ENCODE measurements at places on chromosomes 3 and 15. TPM values are rescaled to one million over a fixed set of nuclear protein-coding genes. Genes with fewer than 3 reads are reported as not detected.

Gene ZBBX
- total RNA-seq = 6.9 TPM

Gene CHRFAM7A
- 3.2 TPM for total RNA-seq

DNA sequence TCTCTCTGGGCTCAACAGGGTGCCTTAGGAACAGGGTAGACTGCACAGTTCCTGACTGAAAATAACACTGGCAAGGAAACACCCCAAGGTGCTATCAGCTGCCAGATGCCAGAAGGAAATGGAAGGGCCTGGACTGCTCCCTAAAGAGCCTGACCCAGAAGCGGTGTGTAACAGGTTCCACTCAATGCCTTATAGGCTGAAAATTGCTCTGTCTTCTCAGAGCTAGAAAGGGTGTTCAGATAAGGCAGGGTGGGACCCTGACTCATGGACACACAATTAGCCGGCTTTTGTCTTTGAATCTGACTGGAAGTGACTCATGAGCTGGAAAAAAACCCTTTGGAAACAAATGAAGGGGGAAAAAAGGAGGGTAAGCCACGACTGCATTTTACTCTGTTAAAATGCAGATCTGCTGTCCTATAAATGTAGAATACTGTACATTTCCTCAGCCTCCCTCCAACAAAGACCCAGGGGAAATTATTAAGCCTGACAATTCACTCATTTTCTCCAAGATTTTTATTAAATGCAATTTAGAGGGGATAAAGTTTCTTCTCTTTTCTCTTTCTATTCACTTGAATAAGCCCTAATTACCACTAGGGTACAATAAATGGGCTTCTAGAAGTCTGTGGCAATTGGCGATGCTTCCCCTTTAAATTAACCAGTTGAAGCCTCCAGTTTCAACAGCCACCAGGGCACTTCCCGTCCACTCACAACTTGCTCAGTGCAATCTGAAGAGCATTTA is 160.2 kb upstream of the TBL1XR1 start:
- no peaks in the 10 kb centered on the region for H3K27me3 ChIP-seq
- peak overlapping the region; percentile 9 for H3K4me3 ChIP-seq
- DNase-seq = peak; percentile 72
- H3K36me3 ChIP-seq = no peaks in the 10 kb centered on the region

Gene PRICKLE2
- total RNA-seq = 51.3 TPM

- H3K36me3 ChIP-seq = no peaks in the 10 kb centered on the region
- no peak overlapping the region for H3K27ac ChIP-seq
- no peaks in the 10 kb centered on the region for H3K4me1 ChIP-seq
- H3K4me3 ChIP-seq = no peak overlapping the region
- DNase-seq = no peak
Observed at GRCh38 chr3:151880416-151880690, 6.9 kb downstream of the SUCNR1 start.

- no peaks in the 10 kb centered on the region for H3K27me3 ChIP-seq
- no peak overlapping the region for H3K4me3 ChIP-seq
- no peaks in the 10 kb centered on the region for H3K4me1 ChIP-seq
- H3K27ac ChIP-seq = no peak overlapping the region
- no peaks in the 10 kb centered on the region for H3K36me3 ChIP-seq
- no peak for DNase-seq
Observed at GRCh38 chr15:62325597-62325996, 160.5 kb upstream of the C2CD4B start.

- H3K27me3 ChIP-seq = no peaks in the 10 kb centered on the region
- H3K4me3 ChIP-seq = no peak overlapping the region
- H3K27ac ChIP-seq = no peak overlapping the region
- H3K36me3 ChIP-seq = peaks cover 82% of the 10 kb centered on the region
Observed at GRCh38 chr15:25052191-25052999, 97.6 kb downstream of the SNRPN start.

- H3K4me3 ChIP-seq = no peak overlapping the region
- H3K27me3 ChIP-seq = no peaks in the 10 kb centered on the region
- no peak overlapping the region for H3K27ac ChIP-seq
Observed at GRCh38 chr3:114351822-114352145, 58.0 kb downstream of the TIGIT start.

Gene APBA2
- 46.2 TPM for total RNA-seq

- no peaks in the 10 kb centered on the region for H3K4me1 ChIP-seq
- no peak overlapping the region for H3K27ac ChIP-seq
- no peak for DNase-seq
- no peaks in the 10 kb centered on the region for H3K36me3 ChIP-seq
- H3K27me3 ChIP-seq = no peaks in the 10 kb centered on the region
Observed at GRCh38 chr3:94716326-94717018, 653.6 kb downstream of the NSUN3 start.

Gene KBTBD13
- total RNA-seq = not detected

Gene SNURF
- total RNA-seq = 62.9 TPM

Gene EPHA6
- 19.3 TPM for total RNA-seq

- no peak for DNase-seq
- no peaks in the 10 kb centered on the region for H3K27me3 ChIP-seq
- H3K4me1 ChIP-seq = no peaks in the 10 kb centered on the region
- H3K27ac ChIP-seq = no peak overlapping the region
Observed at GRCh38 chr3:29004885-29005599, 275.8 kb upstream of the RBMS3 start.

Gene CPLX3
- 0.20 TPM for total RNA-seq

DNA sequence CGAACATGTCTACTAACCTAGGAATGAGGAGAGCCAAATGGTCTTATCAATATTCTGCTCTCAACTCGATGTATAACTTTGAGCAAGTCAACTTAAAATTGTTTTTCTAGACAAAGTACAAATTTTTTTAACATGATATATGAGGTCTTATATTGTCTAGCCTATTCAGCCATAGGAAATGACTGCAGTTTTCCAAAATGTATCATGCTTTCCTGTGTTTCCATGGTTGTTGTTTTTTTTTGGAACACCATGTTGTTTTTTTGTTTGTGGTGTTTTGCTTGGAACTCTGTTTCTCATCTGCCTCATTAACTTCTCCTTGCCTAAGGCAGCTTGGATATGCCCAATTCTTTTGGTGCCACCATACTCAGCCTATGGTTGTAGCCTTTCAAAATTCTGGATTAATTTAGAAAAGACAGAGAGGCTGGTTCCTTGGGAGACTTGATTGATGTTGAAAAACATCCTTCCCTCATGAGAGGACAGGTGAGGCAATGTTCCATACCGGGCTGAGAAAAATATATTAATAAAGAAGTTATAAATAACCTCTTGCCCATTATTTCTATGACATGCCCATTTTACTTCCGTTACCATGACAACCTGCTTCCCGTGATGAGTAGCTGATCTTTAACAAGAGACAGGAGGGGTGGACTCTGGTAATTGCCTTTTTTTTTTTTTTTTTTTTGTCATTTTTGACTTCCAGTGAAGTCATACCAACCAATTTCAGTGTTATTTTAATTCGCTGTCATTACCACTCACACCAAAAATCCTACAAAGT is 687.9 kb upstream of the GRM7 start:
- H3K27me3 ChIP-seq = no peaks in the 10 kb centered on the region
- H3K27ac ChIP-seq = no peak overlapping the region
- no peaks in the 10 kb centered on the region for H3K4me1 ChIP-seq
- no peaks in the 10 kb centered on the region for H3K36me3 ChIP-seq
- DNase-seq = peak; percentile 28
- no peak overlapping the region for H3K4me3 ChIP-seq

Gene HRH1
- 21.3 TPM for total RNA-seq

Gene ZNF592
- total RNA-seq = 14.1 TPM

Gene DAZL
- not detected for total RNA-seq

DNA sequence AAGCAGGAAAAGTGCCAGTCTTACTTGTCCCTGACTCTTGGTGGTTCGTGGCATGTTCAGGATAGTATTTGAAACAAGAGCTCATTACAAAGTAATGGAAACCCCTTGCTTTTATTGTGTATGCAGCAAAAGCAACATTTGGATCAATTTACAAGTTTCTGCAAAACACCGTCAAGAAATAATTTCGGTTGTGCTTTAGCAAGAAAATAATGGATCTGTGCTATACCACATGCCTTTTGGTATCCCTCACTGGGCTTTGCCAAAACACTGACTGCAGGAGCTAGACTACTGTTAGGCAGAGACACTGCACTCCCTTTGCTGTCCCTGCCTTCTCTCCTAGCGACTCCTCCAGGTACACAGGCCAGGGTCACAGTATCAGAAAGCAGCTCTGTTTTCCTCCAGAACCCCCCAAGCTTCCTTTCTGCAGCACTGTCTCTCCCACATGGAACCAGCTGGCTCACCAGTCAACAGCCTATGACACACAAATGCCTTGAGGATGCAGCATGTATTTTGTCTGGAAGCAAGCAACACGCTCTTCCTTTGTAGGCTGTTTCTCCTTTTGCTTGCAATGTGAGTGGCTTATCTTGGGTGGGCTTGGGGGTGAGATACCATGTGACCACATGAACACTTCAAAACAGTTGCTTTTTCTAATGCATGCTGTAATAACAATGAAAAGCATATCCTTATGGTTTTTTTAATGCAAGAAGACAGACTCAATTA is 111.4 kb downstream of the PGPEP1L start:
- no peak for DNase-seq
- no peak overlapping the region for H3K27ac ChIP-seq
- H3K36me3 ChIP-seq = peaks cover 5% of the 10 kb centered on the region
- H3K27me3 ChIP-seq = no peaks in the 10 kb centered on the region

- H3K36me3 ChIP-seq = no peaks in the 10 kb centered on the region
- no peak overlapping the region for H3K27ac ChIP-seq
- no peak for DNase-seq
Observed at GRCh38 chr3:197038679-197039462, 9.3 kb upstream of the MELTF start.

DNA sequence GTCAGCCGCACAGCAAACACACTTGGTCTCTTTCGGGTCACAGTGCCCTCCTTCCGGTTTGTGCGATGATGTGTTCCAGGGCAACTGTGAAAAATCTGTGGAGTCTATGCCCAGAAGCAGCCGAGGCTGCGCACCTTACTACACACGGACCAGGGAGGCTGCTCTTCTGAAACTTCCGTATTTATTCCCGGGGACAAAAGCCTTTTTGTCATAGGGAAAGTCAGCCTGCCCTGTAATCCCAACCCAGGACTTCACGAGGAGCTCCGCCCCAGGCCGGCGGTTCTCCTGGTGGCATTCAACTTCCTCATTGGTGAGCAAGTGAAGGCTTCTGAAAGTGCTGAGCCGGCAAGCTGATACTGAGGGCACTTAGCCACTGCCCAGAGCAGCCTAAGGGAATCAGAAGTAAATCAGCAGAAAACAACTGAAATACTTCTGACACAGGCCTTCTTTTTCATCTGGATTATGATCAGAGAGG is 126.5 kb downstream of the FMN1 start:
- H3K27ac ChIP-seq = no peak overlapping the region
- no peaks in the 10 kb centered on the region for H3K27me3 ChIP-seq
- H3K4me3 ChIP-seq = no peak overlapping the region
- H3K4me1 ChIP-seq = peaks cover 10% of the 10 kb centered on the region

DNA sequence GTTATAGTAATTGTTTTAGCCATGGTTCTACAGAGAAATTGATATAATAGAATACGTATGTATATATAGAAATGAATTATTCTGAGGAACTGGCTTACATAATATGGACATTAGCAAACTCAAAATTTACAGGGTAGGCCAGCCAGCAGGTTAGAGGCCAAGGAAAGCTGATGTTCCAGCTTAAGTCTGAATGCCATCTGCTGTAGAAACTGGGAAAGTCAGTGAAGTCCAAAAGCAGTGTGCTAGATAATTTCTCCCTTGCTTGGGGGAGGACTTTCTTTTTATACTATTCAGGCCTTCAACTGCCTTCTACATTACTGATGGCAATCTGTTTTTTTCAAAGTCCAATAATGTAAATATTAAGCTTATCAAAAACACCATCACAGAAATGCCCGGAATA is 1174.7 kb downstream of the ZPLD1 start:
- no peak overlapping the region for H3K4me3 ChIP-seq
- DNase-seq = no peak
- no peak overlapping the region for H3K27ac ChIP-seq
- H3K4me1 ChIP-seq = no peaks in the 10 kb centered on the region
- H3K36me3 ChIP-seq = no peaks in the 10 kb centered on the region
- no peaks in the 10 kb centered on the region for H3K27me3 ChIP-seq

DNA sequence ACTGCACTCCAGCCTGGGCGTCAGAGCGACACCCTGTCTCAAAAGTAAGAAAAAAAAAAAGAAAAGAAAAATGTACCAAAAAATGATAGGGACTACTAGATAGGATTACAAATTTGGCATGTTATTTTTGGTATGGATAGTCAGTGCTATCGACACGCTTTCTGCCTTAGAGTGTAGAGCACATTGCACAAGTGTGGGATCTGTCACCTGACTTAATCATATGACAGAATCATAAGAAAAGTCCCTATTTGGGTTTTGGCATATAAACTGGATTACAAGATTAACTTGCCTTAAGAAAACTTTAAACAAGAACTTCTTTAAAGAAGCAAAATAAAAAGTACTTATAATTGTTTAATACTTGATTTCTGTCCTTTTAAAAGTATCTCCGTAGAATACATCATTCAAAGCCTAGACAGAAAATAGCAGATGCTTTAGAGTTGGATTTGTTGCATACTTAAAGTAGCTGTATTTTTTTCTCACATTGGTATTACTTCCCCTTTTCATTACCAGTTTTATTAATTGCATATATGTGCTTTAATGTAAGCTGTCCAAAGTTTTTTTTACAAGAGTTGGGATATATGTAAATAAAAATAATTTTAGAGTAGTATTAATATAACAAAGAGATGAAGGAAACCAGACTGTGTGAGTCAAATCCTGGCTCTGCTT is 7.8 kb downstream of the ATP6V1A start:
- no peak overlapping the region for H3K4me3 ChIP-seq
- no peak for DNase-seq
- H3K27ac ChIP-seq = no peak overlapping the region
- H3K36me3 ChIP-seq = no peaks in the 10 kb centered on the region
- no peaks in the 10 kb centered on the region for H3K4me1 ChIP-seq

DNA sequence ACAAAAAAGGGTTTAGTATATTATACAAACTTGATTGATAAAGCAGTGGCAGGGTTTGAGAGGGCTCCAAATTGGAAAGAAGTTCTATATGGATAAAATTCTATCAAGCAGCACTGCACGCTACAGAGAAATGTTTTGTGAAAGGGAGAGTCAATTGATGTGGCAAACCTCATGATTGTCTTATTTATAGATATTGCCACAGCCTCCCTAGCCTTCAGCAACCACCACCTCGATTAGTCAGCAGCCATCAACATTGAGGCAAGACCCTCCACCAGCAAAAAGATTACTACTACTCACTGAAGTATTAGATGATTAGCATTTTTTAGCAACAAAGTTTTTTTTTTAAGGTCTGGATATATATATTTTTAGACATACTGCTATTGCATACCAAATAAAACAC is 296.7 kb downstream of the CHST2 start:
- peaks cover 4% of the 10 kb centered on the region for H3K4me1 ChIP-seq
- no peak overlapping the region for H3K4me3 ChIP-seq
- H3K36me3 ChIP-seq = no peaks in the 10 kb centered on the region
- DNase-seq = no peak
- no peaks in the 10 kb centered on the region for H3K27me3 ChIP-seq
- no peak overlapping the region for H3K27ac ChIP-seq

DNA sequence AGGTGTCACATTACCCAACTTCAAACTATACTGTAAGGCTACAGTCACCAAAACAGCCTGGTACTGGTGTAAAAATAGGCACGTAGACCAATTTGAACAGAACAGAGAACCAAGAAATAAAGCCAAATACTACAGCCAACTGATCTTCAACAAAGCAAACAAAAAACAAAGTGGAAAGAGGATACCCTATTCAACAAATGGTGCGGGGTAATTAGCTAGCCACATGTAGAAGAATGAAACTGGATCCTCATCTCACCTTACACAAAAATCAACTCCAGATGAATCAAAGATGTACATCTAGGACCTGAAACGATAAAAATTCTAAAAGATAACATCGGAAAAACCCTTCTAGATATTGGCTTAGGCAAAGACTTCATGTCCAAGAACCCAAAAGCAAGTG is 13.1 kb downstream of the PEAK1 start:
- no peaks in the 10 kb centered on the region for H3K27me3 ChIP-seq
- peaks cover 2% of the 10 kb centered on the region for H3K4me1 ChIP-seq
- DNase-seq = no peak
- H3K27ac ChIP-seq = no peak overlapping the region
- no peaks in the 10 kb centered on the region for H3K36me3 ChIP-seq

All from spinal cord (tissue), 10 donors.